ENCODE measurements at places on chromosomes 16 and 17.

- no peak for DNase-seq
These were observed 2.7 kb downstream of the KRT35 start for GRCh38 chr17:41478237-41478636.

DNA sequence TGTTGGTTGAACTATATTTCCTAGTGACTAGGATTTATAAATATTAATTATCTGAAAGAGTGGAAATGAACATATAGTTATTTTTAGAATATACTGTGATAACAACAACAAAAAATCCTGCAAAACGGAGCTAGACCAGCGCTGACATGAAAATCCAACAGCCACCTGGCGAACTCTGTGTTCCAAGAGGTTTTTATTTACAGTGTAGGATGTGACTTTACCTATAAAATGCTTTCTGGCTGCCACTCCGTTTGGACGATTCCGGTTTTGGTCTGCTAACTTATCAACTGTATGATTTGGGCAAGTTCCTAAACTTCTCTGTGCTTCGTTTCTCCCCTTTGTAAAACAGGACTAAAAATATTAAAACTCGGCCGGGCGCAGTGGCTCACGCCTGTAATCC is 73.7 kb downstream of the ADCY9 start:
- no peak for DNase-seq

GRCh38 chr17:19753661-19754463 is 5.8 kb upstream of the ALDH3A1 start:
- DNase-seq: no peak

DNA sequence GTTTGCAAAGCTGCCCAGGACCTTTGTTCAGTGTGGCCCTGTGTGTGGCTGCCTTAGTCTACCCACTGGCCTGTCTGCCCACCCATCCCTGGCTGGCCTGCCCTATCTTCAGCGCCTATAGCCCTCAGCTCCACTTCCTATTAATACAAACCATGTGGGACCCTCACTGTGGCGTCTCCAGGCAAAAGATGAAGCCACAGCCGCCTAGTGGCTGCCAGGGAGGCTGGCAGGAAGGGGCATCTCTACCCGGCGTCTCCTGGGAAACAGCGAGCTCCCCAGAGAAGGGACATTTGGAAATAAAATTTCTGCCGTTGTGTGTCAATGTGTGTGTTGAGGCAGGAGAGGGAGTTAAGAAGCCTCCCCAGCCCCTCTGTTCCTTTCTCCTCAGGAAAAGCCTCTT is 31.5 kb downstream of the NEUROD2 start:
- no peak for DNase-seq

GRCh38 chr17:9343516-9343915 is 232.1 kb downstream of the STX8 start:
- no peak for DNase-seq

- DNase-seq: no peak
These were observed 8.7 kb downstream of the PPM1E start for GRCh38 chr17:58764373-58764772.

GRCh38 chr16:55497558-55497957 is 11.3 kb upstream of the LPCAT2 start:
- no peak for DNase-seq

- DNase-seq: no peak
These were observed 39.3 kb downstream of the SMG6 start for GRCh38 chr17:2264067-2264860.

GRCh38 chr16:46828943-46829342 is 2.0 kb downstream of the C16orf87 start:
- DNase-seq: no peak

DNA sequence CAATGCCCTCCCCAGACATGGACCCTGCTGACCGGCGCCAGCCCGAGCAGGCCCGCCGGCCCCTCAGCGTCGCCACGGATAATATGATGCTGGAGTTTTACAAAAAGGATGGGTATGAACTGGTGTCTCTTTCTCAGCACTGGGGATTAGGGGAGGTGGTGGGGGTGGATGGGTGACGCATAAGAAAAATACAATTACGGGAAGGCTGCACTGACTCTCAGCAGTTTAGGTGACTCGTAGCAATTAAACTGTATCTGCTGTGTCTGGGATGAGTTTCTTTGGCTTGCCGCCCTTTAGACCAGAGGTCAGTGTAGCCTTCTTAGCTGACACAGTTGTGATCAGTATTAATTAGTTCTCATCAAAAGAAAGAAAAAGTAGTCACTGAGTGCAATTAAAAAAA is 59.0 kb downstream of the ELAC2 start:
- DNase-seq: no peak

DNA sequence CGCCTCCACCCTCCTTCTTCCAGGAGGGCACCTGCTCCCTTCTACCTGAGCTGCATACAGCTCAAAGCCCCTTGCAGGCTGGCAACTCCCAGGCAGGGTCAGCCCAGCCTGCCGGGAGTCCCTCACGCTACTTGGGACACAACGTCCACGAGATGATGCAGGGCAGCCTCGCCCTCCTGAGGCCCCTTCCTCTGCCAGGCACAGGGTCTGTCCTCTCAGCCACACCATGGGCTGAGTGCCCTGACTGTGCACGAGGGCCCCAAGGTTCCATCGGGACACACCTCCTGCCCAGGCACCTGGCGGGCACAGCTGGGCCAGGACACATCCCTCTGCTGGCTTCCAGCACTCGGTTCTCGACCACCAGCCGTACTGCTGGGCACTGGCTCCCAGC is 30.9 kb upstream of the ZC3H18 start:
- DNase-seq: no peak

DNA sequence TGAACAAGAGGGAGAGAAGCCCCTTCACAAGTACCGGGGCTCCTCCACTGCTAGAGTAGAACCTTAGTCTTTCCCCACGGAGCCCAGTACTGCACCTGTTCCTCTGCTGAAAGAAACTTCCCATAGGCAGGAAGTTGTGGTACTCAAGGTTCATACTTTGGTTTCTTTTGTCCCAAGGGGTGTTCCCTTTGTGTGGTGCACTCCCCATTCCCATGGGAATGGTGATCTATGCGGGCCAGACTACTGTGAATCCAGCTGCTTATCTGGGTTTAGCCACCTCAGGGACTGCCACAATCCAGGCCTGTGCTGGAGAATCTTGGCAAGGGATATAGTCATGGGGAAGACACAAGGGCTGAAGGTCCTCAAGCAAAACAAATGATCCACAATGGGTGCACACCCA is 110.6 kb downstream of the PHKB start:
- DNase-seq: no peak

- DNase-seq: no peak
These were observed 63.5 kb upstream of the LGALS9 start for GRCh38 chr17:27567563-27567859.

GRCh38 chr16:49277386-49277742 is 4.3 kb downstream of the CBLN1 start:
- DNase-seq: no peak

Measured in effector CD8-positive, alpha-beta T cell (primary cell).